HS-5 (cell line): ENCODE measurements at places on chromosomes 1 and 21.

DNA sequence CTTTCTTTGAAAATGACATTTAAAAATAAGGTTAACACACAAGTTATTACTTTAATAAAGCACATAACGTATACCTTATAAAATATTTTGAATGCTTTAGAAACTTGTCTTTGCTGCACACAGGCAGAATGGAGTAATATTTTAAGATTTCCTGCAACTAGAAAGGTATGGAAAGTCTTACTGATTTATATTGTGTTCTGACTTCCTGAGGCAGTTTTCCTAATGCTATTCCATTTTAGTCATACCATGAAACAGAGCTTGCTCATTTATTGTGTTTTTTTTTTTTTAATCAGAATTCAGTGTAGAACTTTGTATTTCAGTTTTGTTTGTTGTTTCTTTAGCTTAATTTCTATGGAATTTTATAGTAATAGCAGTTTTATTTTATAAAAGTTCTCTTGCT, 60.9 kb upstream of the S1PR1 start:
- no peak for DNase-seq

GRCh38 chr1:6180268-6180706, at the start of gene CHD5:
TSS of gene CHD5 (minus strand) at chr1:6180321. CDS start at chr1:6180023, 298 bp downstream.
- no peak for DNase-seq

GRCh38 chr1:114703242-114703641, 7.9 kb upstream of the AMPD1 start:
- DNase-seq = no peak

GRCh38 chr1:27831568-27832410, 1.2 kb downstream of the PPP1R8 start:
- no peak for DNase-seq

- no peak for DNase-seq
Observed at GRCh38 chr21:42570841-42571387, 57.3 kb downstream of the SLC37A1 start.

DNA sequence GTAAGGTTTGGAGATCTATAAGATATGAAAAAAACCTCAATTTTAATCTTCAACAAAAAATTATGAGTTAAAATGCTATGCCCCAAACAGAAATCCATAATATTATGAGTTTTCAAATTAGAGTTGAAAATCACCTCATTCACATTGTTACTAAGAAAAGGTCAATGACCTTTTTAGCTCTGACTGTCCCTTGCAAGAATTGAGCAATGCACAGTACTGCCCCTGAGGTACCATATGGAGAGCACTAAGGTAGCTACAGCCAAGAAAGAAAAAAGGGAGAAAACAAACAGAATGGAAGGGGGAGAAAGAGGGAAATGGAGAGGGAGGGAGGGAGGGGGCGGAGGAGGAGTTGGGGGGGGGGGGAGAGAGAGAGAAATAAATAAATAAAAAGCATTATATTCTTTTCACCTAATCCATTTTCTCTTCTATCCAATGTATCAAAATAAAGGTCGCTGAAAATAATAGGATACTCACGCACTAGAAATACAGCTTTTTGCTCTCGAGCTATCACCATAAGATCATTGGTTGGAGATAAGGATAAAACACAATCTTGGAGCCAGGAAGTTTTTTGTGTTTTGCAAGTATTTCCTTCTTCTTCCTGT, 58.8 kb downstream of the RAB3GAP2 start:
- no peak for DNase-seq
